ENCODE measurements at places on chromosomes 6 and 20.

GRCh38 chr6:78615430-78615904 lies 251.9 kb upstream of the IRAK1BP1 start:
- no peak for DNase-seq

DNA sequence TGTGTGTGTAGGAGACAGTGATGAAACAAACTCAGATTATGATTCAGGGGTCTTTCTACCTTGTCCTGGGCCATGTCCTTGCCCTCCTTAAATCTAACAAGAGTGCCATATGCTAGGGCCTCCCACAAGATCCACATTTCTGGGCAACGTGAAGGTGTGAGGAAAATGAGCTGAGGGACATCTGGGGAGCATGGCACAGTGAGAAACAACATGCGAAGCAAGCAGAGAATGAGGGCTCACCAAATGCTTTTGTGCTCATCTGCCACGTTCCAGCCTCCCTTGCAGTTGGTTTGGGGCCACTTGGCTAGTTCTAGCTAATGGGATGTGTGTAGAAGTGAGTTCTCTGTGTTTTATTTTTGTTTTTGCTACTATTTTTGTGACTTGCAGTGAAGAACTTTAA lies 21.4 kb upstream of the RNF182 start:
- no peak for DNase-seq

DNA sequence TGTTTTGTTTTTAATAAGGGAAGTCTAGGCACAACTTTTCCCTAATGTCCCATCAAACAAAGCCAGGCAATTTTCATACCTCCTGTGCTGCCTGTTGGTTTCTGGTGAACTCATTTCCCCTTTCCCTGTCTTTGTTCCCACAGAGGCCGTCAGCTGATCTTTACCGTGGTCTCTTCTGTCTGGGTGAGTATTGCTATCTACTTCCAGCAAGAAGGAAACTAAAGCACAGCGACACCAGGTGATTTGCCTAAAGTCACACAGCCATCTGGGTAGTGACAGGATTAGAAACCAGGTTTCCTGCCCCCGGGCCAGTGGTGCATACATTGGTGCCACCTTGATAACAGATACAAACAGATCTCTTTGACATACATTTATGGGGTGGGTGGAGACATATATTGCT lies 59.6 kb downstream of the RAB44 start:
- no peak for DNase-seq

GRCh38 chr6:158069800-158070195 lies 88.1 kb downstream of the SYNJ2 start:
- no peak for DNase-seq

DNA sequence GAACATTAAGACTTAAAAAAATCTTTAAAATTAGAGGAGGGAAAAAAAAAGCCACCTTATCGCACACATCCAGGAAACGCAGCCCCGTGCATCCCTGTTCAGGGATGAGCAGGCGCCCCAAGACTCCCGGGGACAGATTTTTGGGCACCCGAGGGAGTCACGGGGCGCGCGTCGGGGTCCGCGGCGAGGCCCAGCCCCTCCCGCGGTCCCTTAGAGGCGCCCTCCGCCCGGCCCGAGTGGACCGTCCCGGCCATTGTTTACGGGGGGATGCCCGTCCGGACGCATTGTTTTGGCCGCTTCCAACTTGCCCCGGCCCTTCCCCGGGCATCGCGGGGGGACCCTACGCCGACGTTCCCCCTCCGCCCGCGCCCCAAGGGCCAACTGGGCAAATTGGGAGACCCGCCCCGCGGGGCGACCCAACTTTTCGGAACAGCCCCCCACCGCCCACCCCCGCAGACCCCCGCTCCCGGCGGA lies 610 bp downstream of the ZNF217 start:
- DNase-seq, result no peak

DNA sequence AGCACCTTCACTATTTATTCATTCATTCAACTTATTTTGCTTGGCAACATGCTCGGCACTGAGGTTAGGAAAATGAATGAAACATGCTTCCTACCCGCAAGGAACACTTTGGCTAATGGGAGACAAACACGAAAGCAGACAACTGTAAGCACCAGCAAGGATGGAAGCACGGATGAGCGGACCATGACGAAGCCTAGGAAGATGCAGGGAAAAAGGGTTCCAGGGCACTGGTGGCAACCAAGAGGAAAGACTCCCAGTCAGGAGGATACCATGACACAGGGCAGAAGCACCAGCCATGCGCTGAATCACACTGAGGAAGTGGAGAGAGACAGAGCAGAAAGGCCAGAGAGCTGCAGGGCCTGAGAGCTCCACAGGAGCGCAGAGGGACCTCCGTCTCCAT lies 9.8 kb downstream of the PDE10A start:
- DNase-seq, result no peak

- DNase-seq, result peak; percentile 77
Measured at GRCh38 chr6:124714728-124715127, 247.5 kb upstream of the RNF217 start.

DNA sequence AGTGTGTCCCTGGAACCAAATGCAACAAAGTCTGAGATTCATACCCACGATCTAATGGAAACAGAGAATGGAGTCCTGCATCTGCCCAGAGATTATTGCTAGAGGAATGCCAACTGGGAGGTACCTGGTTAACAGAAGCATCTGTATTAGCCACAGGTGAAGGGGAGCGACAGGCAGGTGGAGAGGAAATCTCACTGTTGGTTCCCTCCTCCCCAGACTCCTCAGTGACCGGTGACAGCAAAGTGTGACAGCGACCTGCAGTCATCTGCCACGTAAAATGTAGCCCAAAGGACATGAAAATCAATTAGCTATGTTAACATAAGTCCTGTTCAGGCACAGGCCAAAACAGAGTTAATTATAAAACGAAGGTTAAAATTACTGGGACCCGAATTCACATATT lies 336.6 kb downstream of the SYNE1 start:
- no peak for DNase-seq

DNA sequence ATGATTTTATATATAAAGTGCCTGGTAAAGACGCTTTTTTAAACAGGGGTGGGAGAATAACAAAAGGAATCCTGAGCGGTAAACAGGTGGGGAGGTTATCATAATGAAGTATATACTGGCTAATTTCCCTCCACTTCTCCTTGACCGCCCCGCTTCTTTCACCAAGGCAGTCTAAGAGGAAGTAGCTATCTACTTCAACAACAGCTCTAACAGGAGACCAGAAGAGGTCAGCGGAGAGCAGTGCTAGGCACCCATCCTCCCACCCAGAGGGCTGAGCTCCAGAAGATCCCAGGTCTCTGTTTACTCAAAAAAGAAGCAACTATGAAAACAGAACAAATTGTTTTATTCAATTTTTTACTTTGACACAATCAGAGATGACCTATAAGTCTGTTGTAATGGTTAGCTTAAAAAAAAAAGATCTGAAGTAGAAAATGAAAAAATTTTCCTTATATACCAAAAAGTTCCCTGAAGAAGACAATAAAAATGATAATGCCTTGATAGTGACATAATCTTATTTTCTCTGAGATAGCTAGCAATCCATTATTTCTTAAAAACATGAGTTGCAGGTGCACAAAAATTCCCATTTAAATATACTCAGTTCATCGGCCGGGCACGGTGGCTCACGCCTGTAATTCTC lies 141.1 kb downstream of the PDSS2 start:
- DNase-seq, result peak; percentile 57

DNA sequence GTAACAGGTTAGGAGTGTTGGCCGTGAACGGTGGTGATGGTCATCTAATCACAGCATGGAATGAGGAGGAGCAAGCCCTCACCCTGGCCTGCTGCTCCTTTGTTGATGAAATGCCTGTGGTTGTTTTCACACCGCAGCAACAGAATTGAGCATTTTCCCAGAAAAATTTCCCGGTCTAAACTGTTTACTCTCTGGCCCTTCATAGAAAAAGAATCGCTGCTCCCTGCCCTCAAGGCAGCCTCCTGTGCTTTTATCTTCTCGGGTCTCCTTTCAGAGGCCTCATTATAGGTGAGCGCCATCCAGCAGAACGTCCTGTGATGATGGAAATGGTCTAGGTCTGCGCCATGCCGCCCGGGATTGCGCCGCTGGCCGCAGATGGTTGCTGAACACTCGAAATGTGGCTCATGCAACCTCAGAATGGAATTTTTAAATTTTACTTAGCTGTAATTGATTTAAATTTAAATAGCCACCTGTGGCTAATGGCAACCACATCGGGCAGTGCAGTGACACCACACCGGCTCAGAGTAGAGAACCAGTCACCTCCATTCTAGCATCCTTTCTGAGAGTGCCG lies 30.2 kb downstream of the PHACTR3 start:
- DNase-seq, result no peak

DNA sequence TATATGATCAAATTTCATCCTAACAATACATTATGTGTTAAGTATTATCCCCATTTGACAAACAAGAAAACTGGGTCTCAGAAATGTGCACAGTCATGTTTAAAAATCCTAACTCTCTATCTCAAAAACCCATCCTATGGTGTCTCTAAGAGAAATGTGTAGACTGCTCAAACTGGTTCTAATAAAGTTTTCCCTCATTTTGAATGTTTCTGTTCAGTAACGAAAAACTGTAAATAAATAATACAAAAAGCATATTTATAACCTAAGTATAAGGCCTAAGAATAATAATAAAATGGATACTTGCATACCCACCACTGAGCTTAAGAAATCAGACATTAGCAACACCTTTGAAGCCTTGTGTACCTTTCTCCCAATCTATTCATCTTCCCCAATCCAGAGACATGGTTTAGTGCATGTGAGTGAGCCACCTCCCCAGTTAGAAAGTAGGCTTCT lies 39.0 kb downstream of the TNFAIP3 start:
- no peak for DNase-seq

- no peak for DNase-seq
Measured at GRCh38 chr6:33377171-33377570, 14.5 kb upstream of the KIFC1 start.

- no peak for DNase-seq
Measured at GRCh38 chr6:12751694-12752325, 35.2 kb downstream of the PHACTR1 start.

- no peak for DNase-seq
Measured at GRCh38 chr6:24718449-24719124, 367 bp downstream of the C6orf62 start.

GRCh38 chr6:36834576-36835341 lies 4.5 kb downstream of the CPNE5 start:
- no peak for DNase-seq

DNA sequence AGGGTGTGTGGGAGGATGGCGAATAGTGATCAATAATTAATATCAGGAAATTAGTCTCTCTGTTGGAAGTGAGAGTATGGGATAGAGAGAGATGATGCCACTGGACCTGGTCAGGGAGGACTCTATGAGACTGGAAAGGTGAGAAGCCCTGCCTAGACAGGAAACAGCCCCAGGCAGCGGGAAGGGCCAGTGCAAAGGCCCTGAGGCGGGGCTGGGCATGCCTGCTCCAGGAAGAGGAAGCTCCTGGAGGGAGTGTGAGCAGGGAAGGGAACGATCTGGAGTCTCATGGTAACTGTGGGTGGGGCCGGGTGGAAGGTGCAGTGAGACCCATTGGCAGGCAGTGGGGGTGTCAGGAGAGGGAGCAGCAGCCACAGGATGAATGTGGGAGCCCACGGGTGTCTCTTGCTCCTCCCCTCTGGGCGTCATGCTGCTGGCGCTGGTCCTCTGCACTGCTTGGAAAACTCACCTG lies 1.8 kb upstream of the CST3 start:
- no peak for DNase-seq

DNA sequence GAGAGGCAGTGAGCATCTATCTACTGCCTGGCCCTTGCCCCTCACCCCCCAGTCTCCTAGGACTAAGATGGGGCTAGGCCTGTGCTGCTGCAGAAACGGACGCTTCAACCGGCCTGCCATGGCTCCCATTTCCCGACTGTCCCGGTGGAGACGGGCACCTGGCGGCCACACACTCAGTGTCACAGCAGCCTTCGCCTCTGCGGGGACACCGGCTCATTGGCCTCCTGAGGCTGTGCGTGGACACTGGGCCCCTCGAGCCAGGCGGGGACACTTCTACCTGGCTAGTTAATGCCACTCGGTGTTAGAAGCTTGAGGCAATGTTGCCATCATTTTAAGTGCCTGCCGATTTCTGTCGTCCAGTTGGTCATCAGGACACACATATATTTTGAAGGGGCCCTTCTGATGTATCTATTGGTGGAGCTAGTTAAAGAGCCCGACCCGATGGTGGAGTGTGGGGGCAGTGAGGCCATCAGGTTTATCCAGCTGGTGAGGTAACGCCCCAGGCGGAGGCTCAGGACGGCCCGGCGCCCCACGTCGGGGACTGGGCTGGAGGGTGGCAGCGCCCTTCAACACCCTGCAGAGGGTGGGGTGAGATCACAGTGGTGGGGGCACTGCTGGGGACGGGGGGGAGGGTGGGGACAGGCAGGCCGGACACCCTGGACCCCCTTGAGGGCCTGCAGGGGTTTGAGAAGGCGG lies 58.9 kb upstream of the GATA5 start:
- no peak for DNase-seq

DNA sequence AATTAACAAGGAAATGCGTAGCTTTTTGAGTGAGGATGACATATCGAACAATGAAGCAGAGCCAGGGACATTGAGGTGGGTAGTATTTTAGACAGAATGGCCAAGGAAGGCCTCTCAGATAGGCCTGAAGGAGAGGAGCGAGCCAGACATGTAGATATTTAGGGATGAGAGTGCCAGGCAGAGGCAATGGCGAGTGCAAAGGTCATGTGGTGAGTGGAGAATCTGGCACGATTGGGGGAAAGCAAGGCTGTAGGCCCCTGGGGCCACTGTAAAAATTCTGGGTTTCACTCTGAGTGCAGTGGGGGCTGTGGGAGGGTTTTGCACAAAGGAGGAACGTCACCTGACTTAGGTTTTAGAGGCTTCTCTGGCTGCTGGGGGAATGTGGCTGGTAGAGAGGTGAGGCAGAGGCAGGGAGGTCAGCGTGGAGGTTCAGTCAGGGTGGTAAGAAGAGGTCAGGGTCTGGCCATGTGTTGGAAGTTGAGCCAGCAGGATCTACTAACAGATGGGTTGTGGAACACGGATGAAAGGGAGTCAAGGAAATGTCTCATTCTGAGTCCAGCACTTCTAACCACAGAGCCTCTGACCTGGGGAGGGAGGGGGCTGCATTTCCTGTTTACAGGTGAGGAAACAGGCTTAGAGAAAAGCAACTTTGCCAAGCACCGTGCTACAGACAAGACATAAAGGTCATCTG lies 11.3 kb downstream of the SIRPA start:
- no peak for DNase-seq

- no peak for DNase-seq
Measured at GRCh38 chr20:10093087-10093591, 58.4 kb downstream of the ANKEF1 start.

DNA sequence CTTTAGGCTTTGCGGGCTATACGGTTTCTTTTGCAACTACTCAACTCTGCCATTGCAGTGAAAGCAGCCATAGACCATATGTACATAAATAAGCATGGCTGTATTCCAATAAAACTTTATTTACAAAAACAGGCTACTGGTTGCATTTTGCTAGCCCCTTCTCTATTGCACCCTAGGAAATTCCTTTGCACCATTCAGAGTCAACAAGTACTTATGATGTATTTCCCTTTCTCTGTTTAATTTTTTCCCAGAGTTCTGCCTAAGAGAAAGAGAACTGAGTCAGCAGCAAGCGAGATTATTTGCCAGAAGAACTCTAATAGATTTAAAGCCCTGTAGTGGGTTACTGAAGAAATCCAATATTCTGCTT lies 33.8 kb downstream of the ADGRF1 start:
- DNase-seq, result no peak

Measured in NCI-H1105 treated with DMSO at 0.1 percent for 48 hours (cell line).